ENCODE measurements at places on chromosomes 6 and 20. TPM values are rescaled to one million over a fixed set of nuclear protein-coding genes. Genes with fewer than 3 reads are reported as not detected.

GRCh38 chr6:88378639-88379038 lies 212.5 kb upstream of the CNR1 start:
- DNase-seq = no peak

DNA sequence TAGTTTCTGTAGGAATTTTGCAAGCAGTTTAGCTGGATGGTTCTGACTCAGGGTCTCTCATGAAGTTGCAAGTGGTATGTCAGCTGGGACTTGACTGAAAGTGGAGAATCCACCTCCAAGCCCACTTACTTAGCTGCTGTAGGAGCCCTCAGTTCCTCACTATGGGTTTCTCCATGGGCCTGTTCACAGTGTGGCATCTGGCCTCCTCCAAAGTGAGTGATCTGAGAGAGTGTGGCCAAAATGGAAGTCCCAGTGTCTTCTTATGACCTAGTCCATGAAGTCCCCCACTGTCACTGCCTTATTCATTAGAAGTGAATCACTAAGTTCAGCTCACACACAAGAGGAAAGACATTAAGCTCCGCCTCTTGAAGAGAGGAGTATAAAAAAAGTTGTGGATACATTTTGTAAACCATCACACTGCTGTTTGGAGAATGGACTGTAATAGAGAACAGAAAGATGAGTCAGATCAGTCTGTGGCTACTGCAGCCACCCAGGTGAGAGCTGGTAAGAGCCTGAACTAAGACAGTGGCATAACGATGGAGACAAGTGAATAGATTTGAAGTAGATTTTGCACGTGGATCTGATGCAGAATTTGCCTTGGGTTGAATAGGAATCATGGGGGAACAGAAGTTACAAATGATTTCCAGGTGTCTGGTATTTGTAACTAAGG lies 4.9 kb upstream of the NELFCD start:
- peak; percentile 6 for DNase-seq

GRCh38 chr6:160733050-160733646 lies 31.1 kb downstream of the PLG start:
- peak; percentile 13 for DNase-seq

DNA sequence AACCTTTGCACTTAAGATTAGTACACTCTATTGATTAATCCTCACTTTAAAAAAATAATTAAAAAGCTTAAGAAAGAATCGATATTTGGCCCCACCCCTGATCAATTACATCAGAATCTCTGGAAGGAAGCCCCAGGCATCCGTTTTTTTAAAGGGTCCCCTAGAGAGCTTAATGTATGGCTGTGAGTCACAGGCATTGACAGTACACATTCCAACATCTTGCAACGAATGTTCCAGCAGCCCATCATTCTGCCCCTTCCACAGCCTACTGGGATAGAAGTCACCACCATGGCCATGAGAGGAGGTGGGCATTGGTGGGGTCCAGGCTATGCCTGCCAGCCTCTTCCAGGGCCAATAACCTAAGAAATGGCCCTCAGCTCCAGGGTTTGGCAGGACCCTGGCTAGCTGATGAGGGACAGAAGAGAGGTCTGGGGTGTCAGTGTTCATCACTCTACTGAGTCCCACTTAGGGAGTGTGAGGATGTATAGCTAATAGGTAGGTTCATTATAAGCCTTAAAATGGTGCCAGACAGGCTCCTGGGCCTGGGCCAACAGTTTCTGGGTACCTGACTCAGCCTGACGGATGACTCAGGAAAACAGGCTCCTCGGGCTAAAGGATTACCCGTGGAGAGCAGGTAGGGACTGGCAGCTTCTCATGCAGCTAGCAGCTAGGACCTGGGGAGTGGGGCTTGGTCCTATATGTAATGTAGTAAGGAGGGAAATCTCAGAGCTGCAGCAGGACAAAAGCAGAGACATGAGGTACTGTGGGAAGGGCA lies 40.4 kb downstream of the MDGA1 start:
- peak; percentile 44 for DNase-seq

DNA sequence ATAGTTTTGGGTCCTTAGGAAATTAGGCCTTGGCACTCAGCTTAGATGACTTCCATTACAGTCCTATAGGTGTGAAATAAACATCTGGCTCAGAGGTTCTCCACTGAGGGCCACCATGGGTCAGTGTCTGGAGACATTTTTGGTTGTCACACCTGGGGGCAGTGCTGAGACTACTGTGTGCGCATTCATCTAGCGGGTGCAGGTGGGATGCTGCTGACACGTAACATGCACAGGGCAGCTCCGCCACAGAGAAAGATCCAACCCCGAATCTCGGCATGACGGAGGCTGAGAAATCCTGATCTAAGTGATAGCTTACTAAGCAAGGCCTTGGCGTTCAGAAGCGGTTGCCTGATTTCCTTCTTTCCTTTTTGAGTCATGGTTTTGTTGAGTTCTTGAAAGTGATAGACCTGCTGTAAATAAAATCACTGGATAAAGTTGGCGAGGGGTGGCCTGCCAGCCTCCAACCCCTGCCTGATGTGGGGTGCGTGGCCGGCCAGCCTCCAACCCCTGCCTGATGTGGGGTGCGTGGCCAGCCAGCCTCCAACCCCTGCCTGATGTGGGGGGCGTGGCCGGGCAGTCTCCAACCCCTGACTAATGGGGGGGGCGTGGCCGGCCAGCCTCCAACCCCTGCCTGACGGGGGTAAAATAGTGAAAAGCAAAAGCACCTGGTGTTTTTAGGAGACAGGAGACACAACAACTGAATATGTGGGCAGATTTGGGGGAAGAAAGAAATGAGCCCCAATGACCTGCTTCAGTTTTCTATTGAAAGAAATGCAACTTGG lies 158.1 kb downstream of the CDH26 start:
- DNase-seq = no peak

HCRTR2 gene
- not detected for total RNA-seq
